ENCODE measurements at places on chromosomes 5 and 9.

DNA sequence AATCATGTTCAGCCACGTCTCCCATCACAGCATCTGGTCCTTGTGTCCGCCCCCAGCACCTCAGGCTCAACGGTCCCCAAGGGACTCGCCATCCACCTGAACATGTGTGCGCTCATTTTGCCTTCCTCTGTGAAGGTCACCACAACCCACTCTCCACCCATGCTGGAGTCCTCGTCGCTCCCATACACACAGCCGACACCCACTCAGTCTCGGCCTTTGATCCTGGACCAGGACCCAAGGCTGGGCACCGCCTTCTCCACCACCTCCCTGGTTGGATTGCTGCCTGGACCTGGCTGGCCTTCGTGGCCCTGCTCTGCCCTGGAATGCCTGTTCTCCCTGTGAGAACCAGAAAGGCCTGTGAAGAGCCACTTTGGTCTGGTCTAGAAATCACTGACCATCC lies 60.3 kb downstream of the UBE2QL1 start:
- no peak for DNase-seq

GRCh38 chr5:138920181-138920580 lies 45.0 kb upstream of the LRRTM2 start:
- DNase-seq, result no peak

DNA sequence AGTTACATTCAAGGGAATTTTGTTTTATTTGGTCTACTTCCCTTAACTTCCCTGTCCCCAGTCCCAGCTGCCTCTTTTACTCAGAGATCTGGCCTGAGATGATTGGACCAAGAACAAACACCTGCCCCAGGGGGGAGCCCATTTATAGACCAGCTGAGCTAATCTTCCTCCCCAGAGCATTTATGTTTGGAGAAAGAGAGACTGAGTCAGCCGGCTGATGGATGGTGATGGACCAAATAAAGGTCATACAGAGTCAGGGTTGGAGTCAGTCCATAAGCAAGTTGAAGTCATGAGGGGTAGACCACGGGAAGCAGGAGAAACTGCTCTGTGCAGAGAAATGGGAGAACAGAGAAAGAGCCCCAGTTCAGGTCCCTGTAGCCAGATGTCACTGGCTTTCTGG lies 77.7 kb downstream of the TMEM174 start:
- no peak for DNase-seq

DNA sequence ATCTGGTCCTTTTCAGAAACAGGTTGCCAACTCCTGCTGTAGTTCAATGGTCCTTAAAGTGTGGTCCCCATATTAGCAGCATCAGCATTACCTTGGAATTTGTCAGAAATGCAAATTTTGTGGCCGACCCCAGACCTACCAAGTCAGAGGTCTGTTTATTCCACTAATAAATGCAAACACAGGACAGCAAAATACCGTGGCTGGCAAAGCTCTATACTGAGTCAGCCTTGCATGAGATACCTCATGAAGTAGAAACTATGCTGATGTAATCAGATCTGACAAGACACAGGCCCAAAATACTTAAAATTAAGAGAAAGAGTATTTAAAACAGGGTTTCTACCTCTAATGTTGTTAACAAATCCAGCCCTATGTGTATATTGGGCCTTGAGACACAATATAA lies 3.0 kb downstream of the GOLM1 start:
- no peak for DNase-seq

- DNase-seq, result no peak
These were observed 483.1 kb downstream of the BNC2 start for GRCh38 chr9:16387382-16387781.

DNA sequence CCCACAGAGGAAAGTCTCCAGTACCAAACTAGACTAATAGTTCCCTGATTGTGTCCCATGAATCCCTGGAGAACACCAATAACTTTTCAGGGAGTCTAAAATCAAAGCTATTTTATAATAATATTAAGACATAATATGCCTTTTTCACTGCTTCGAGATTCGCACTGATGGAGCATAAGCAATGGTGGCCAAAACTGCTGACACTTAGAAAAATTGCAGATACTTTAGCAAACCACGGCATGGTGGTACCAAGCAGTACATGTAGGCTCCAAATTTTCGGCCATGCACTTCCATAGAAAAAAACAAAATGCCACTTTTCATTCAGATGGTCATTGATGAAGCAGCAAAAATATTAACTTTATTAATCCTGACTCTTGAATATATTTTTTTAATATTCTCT lies 100.3 kb upstream of the PCSK1 start:
- DNase-seq, result no peak
